ENCODE measurements at places on chromosomes 5 and 9.

DNA sequence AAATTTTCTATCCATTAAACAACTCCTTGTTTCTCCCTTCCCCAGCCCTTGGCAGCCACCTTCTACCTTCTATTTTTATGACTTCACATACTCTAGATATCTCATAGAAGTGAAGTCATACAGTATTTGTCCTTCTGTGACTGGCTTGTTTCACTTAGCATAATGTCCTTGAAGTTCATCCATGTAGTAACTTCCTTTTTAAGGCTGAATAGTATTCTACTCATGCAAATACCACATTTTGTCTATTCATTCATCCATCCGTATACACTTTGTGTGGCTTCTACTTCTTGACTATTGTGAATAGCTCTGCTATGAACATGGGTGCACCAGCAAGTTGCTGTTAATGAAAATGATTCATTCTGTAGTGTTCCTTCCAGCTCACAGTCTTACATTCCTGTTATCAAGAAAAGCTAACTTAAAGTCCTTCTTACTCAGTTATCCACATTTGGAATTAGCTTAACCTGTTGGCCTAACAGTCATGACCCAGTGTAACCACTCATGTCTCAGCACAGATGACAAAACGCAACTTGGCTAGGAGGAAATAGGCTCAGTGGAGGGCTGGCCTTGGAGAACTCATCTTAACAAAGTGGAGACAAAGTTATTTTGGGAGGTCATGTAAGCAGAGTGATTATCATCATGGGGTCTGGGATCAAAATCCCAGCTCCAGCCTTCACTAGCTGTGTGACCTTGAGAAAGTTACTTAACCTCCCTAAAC is 129.7 kb upstream of the MAP3K1 start:
- no peak for DNase-seq

DNA sequence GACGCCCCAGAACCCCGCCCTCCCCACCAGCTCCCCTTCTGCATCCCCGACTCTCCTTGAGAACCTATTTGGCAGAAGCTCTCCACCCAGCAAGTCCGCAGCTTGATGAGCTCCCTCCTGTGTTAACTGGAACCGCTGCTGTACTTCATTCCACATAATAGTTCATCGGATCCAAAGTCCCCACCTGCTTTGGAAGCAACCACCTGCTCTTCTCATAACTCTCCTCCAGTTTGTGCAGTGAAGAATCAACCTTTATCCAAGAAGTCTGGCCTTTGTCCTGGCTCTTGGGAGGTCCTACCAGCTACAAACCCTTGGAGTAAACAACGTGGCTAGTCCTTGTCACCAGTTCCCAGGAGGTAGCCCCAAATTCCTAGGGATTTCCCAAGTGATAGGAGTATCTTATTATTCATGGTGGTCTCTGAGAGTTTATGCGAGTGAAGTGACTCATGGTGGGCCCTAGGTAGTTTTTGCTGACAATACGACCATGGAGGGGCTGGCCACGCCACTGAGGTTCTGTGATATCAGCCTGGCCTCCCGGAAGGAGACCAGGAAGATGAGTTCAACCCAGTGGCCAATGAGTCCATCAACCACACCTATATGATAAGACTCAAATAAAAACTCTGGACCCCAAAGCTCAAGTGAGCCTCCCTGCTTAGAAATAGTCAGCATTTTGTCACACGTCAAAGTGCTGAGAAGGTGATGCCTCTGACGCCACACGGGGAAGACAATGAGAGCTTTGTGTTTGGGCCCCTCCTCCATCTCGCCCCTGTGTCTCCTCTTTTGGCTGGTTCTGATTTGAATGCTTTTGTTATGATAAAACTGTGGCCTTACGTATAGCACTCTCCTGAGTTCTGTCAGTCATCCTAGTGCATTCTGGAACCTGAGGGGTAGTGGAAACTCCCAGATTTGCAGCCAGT is 3.6 kb upstream of the IL4 start:
- no peak for DNase-seq

- no peak for DNase-seq
Observed at GRCh38 chr5:160083501-160083900, 35.7 kb downstream of the PWWP2A start.

DNA sequence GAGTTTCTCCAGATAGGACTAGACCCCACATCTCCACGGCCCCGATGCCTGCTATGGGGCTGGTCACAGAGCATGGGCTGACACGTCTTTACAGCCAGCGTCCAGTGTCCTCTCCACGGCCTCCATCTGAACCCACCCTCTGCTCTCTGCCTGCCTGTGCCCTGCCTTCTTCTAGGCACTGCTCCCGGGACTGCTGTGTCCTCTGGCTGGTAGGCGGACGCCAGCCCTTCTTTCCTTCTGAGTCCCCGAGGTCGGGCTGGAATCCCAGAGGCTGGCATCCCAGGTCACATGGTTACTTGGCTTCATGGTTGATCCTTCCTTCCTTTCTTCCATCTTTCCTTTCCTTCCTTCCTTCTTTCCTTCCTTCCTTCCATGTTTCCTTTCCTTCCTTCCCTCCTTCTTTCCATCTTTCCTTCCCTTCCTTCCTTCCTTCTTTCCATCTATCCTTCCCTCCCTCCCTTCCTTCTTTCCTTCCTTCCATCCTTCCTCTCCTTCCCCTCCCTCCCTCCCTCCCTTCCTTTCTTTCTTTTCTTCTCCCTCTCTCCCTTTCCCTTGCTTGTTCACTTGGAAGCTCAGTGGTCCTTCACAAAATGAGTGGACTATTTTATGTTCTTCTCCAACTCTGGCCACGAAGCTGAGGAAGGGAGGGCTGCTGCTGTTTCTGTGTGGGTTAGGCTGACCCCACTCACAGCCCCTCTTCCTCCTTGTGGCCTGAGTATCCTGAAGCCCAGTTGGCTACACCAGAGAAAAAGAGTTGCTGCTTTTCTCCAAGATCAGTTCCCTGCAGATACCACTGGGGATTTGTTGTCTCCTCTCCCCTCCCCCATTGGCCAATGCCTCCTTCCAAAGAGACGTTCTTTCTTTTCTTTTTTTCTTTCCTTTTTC is 66.8 kb upstream of the NEURL1B start:
- no peak for DNase-seq

DNA sequence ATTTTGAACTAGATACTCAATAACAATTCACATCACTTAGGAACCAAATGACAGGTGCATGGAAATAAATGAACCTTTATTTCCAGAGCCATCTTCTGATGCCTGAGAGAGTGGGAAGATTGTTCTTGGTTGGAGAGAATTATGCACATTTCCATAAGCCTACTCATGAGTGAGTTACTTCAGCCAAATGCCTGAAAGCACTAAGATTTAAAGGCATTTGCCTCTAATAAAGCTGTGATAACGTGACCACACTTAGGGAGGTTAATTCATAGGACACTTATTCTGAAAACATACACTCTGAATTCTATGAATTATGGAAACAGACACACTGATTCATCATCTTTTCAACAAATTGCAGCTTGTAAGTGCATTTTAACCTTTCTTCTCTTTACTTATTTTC is 40.0 kb downstream of the KCTD16 start:
- no peak for DNase-seq

DNA sequence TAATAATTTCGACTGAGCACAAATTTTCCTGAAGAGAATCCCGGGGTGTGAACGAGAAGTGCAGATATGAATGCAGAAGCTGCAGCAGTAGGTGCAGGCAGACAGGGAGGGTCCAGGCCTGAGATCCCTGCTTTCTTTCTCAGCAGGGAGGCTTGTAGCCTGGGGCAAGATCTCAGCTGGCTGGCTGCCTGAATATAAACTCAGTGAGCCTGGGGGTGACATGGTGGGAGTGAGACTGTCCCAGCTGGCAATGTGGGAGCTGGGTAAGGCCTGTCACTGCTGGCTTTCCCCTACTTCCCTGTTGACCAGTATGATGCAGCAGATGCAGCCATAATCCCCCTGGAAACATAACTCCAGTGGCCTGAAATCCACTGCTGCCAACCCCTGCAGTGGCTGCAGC is 325.2 kb downstream of the CETN3 start:
- DNase-seq: no peak

DNA sequence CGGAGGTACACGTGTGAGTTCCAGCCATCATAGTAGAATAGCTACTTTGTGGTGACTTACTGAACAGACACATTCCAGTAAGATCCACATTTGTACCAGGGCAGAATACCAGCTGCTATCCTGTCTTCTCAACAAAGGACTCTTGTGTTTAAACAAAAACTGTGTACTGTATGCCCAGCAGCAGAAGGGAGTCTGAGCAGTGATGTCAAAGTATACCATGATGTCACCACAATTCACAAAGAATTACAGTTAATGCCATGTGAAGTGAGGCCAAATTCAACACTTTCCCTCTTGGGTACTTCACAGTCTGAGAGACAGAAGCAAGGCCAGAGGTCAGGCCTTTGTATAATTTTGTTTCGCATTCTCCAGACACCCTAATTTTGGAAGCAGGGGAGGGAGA is 137.0 kb downstream of the ADAMTSL1 start:
- DNase-seq: no peak

GRCh38 chr5:99285606-99286005 is 356.8 kb upstream of the CHD1 start:
- no peak for DNase-seq

DNA sequence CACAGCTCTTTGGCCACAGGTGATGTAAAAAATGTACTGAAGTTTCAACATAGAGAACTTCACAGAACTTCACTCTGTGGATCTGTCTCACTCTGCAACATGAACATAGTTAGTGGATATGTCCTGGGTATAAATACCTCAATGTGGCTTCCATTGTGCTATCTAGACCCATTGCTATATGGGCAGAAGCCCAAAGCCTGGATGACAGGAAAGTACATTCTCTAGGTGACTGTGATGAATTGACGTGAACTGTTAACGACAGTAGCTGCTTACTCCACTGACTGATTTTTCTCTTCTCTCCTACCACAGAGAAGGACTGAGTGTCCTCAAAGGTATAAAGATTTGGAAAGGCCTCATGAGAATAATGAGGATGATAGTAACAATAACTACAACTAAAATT is 270.1 kb upstream of the FTMT start:
- DNase-seq: no peak

DNA sequence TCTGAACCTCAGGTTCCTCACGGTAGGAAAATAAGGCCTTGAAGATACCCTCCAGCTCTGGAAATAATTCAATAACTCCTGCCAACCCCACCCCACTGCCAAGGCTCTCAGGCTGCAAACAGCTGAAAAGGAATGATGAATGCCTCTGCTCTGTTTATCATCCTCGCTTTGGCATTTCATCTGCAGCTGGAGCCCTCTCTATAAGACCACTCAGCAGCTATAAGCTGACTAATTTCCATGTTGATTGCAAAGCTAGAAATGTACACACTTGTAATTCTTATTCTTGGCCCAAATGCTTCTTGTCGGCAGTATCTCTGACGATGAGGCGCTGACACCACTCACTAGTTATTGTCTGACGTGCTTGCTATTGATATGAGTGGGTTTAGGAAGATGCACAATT is 408.4 kb upstream of the NMUR2 start:
- no peak for DNase-seq

- DNase-seq: no peak
Observed at GRCh38 chr9:13088720-13089427, 190.6 kb downstream of the MPDZ start.

GRCh38 chr5:14105718-14106410 is 37.3 kb upstream of the TRIO start:
- no peak for DNase-seq

GRCh38 chr5:157387683-157388093 is 72.3 kb upstream of the NIPAL4 start:
- peak; percentile 88 for DNase-seq

DNA sequence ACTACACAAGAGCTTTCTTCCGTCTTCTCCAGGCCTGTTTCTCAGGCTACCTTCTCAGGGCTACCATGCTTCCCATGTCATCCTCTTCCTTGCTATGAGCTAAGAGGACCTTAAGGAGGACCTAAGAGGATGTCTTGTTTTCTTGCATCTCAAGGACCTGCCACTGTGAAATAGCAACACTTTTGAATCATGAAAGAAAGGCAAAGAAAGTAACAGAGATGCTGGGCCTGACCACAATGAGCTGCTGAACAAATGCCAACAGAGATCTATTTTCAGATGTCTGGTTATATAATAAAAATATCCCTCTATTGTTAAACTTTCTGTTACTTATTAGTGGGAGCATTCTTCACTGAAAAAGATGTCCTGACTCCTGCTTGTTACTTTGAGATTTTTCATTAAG is 36.7 kb upstream of the ANXA1 start:
- DNase-seq: no peak

- DNase-seq: no peak
Observed at GRCh38 chr5:78515670-78516069, 132.9 kb downstream of the LHFPL2 start.

DNA sequence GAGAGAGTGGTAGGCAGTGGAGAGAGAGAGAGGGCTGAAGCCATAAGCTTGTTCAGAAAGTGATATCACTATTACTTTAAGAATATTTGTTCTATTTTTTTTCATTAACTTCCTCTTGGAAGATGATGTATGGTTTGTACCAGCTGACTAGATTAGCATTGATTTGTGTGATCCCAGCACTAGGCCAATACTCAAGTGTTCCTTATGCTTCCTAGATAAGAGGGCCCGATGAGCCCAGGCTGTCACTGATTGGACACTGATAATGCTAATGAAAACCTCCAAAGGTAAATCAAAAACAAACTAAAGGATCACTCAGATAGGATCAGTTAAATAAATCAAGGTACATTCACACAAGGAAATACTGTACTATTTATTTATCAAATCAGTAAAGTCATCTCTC is 52.7 kb upstream of the OTULINL start:
- DNase-seq: no peak

DNA sequence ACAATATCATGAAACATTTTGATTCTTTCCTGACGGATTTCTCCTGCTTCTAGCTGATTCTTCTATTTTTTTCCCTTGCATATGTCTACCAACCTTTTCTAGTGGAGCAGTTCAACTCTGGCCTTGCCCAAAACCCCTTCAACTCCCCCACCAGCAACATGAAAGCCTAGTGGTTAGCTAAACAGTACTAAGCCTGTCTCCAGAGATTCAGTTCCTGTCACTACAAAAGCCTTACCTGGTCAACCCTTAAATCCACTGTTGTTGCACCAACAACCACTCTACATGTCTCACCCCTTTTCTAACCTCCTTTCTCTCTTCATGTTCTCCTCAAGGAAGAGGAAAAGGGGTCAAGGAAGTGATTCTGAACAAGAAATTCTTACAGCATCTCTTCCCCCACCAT is 74.8 kb upstream of the PIK3R1 start:
- no peak for DNase-seq

- no peak for DNase-seq
Observed at GRCh38 chr9:20331095-20331685, 291.1 kb downstream of the MLLT3 start.

All from ascending aorta (tissue), 2 donors.